ENCODE measurements at places on chromosomes 12 and 14. TPM values are rescaled to one million over a fixed set of nuclear protein-coding genes. Genes with fewer than 3 reads are reported as not detected.

The GLT8D2 gene
- 13.3 TPM for total RNA-seq

The LRRIQ1 gene
- 3.2 TPM for total RNA-seq

The CMKLR1 gene
- 5.2 TPM for total RNA-seq

DNA sequence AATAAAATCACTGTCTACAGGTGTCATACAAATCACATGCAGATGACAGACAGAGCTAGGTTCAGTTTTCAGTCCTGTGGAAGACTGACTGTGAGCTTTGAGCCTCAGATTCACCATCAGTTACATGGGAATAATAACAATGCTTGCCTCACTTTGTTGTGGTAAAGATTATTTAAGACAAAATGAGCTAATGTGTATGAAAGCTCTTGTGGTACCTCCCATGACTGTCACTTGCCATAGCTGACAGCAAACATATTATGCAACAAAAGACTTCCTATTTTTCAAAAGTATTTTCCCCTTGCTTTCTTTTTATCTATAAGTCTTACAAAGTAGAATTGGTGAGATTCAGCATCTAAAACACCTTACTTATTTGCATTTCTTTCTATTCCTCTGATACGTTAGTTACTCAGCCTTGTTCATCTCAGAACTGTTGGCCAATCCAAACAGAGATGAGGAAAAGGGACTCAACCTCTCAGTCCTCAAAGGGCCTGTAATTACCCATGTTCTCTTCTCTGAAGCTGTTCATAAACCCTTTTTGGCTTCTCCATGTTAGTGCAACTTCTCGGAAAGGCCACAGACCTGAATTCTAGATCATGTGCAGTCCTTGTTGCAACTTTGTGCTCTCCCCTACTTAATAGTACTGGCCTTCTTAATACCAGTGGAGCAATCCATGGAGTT, 8.8 kb upstream of the DDHD1 start:
- DNase-seq: no peak

DNA sequence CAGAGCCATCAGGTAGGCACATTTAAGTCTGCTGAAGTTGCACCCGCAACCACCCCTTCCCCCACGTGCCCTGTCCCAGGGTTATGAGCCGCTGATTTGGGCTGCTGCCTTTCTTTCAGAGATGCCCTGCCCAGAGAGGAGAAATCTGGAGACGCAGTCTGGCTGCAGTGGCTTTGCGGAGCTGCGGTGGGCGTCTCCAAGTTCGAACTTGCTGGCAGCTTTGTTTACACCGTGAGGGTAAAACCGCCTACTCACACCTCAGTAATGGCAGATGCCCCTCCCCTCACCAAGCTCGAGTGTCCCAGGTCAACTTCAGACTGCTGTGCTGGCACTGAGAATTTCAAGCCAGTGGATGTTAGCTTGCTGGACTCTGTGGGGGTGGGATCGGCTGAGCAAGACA, 14.7 kb downstream of the PTCSC3 start:
- DNase-seq: no peak

DNA sequence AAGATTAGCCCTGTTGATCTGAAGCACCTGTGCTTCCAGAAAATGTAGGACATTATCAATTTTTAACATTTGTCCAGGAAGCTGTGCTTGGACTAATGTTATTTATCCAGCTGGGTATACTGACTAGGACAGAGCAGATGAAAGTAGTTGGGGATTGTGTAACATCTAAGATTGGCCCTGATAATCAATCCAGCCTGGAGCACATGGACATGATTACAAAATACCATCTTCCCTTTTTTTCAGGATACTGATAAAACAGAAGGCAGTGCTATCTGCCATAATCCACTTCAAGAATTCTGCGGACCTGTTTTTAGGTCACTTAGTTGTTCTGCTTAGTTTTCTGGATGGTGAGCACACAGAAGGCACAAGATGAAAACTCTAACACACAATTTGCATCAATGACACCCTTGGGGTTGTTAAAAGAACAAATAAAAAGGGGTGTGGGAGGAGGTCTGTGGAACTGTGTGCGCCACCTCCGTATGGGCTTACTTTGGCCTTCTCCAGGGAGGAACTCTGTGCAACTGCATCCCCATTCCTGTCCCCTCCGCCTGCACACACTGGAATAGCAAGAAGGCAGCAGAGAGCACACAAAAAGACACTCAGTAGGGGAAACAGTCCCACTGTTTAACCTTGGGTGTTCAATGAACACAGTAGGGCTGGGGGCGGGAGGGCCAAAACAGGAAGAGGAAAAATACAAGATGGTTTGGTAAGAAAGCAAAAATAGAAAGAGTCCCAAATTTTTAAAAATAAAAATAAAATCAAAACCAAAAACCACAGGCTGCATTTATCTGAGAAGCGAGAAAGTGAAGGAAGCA, 31.1 kb upstream of the DUSP6 start:
- no peak for DNase-seq
